Upper lobe of left lung (tissue), 6 donors: ENCODE measurements at places on chromosomes 2 and 18. TPM values are rescaled to one million over a fixed set of nuclear protein-coding genes. Genes with fewer than 3 reads are reported as not detected.

NAT8 gene
- not detected for total RNA-seq

DNA sequence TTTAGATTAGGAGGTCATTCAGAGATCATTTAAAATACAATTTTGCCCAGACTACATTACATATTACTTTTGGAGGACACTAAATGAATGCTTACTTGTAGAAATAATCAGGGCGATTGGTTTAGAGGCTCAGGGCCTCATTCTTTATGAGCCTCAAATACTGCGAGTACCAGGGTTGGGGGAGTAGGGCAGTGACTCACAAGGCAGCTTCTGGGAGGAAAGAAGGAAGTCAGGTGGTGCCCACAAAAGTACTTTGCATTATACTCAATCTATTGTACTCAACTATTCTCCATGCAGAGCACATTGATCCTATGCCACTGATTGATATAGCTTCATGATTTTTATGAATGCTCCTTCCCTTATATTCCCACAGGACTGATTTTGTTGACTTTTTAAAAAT lies 166.9 kb downstream of the SOCS6 start:
- H3K27me3 ChIP-seq = no peaks in the 10 kb centered on the region
- H3K27ac ChIP-seq = no peak overlapping the region
- no peak overlapping the region for H3K4me3 ChIP-seq
- DNase-seq = no peak
- no peaks in the 10 kb centered on the region for H3K4me1 ChIP-seq

SULT1C4 gene
- 4.3 TPM for total RNA-seq

- no peaks in the 10 kb centered on the region for H3K4me1 ChIP-seq
- no peak overlapping the region for H3K27ac ChIP-seq
- H3K36me3 ChIP-seq = no peaks in the 10 kb centered on the region
- H3K27me3 ChIP-seq = no peaks in the 10 kb centered on the region
Measured at GRCh38 chr2:12678186-12678585, 38.5 kb upstream of the TRIB2 start.

CHRNA1 gene
- total RNA-seq = 0.17 TPM

DNA sequence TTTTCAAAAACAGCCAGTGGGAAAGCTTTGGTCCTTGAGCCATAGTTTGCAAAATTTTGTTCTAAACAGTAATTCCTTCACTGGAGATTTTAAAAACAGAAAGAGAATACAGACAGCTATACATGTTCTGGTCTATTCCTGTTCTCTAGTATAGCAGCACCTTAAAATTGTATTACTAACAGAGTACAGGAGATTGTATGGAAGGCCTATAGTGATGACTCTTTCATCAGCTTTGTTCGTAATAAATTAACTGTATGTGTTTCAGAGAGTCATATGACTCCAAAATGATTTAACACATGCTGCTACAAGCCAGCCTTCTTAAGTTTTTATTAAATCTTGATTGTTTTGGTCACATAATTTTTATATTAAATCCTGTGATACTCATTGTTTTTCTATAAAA lies 1124.6 kb upstream of the FAM98A start:
- no peak overlapping the region for H3K4me3 ChIP-seq
- H3K36me3 ChIP-seq = no peaks in the 10 kb centered on the region
- H3K4me1 ChIP-seq = no peaks in the 10 kb centered on the region
- H3K27ac ChIP-seq = no peak overlapping the region
- no peak for DNase-seq
- no peaks in the 10 kb centered on the region for H3K27me3 ChIP-seq
